Stimulated activated CD4-positive, alpha-beta T cell treated with anti-CD3 and anti-CD28 coated beads, Interleukin-1b, Interleukin-23, amount 100 ng/mL, for 1 hour (primary cell): ENCODE measurements at places on chromosomes 7 and 10.

DNA sequence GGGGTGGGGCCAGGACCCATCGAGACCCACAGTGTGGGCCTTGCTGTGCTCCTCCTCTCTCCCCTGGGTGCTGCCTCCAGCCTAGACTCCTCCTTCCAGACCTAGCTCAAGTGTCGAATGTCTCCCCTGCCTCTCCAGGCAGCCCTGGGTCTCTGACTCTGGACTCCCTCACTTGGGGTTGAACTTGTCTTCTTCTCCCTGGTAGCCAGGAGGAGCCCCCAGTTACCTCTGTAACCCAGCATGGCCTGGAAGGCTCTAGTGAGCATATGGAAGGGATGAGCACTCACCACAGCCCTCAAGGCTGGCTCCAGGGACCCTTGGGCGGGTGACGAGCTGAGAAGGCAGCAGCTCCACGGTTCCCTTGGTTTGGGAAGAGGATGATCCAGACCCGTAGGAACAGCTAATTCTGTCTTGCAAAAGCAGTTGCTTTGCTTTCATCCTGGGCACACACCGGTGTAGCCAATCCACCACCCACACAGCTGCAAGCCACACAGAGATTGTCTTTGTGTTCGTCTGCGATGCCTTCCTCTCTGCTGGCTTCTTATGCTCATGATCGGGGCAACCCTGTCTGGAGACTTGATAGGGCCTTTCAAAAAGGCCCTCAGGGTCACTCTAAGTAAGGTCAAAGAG, 52.3 kb upstream of the ANTXRL start:
- DNase-seq, result no peak

DNA sequence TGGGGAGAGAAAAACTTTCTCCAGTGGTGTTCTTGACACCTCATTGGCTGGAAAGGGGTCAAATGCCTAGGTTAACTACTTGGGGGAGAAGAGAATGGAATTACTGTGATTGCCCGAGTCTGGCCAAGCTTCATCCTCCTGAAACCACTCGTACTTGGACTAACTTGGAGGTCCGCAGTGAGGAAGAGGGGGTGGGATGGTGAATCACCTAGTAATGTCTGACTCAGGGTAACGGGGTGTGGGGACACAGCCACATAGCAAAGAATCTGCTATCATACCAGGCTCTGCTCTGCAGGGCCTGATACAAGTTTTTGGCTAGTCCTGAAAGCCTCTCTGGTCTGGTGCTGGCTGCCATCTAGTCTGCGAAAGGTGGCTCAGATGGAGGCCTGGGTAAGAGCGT, 190.9 kb downstream of the RPS24 start:
- DNase-seq, result no peak

GRCh38 chr7:43584195-43584586, 1.3 kb downstream of the STK17A start:
- no peak for DNase-seq

DNA sequence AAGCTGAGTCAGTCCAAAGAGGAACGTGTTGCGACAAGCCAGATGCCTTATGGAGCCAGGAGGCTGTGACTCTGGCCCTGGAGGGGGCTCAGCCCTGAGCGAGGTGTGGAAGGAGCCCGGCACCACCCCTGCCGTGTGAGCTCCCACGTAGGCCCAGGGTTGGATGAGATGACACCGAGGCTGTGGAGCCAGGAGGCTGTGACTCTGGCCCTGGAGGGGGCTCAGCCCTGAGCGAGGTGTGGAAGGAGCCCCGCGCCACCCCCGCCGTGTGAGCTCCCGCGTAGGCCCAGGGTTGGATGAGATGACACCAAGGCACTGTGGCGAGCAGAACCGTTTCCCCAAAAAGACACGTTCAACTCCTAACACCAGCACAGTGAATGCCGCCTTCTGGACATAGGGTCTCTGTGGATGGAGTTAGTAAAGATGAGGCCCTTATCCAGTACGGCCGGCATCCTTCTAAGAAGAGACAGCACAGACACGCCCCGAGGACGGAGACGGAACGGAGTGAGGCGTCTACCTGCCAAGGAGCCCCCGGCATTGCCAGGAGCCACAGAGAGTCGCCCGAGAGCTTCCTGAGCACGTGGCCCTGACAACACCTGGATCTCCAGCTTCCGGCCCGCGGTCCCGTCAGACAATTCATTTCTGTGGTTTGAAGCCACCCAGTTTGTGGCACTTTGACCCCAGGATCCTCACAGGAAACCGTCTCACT, 472.5 kb downstream of the DNAJB6 start:
- no peak for DNase-seq

DNA sequence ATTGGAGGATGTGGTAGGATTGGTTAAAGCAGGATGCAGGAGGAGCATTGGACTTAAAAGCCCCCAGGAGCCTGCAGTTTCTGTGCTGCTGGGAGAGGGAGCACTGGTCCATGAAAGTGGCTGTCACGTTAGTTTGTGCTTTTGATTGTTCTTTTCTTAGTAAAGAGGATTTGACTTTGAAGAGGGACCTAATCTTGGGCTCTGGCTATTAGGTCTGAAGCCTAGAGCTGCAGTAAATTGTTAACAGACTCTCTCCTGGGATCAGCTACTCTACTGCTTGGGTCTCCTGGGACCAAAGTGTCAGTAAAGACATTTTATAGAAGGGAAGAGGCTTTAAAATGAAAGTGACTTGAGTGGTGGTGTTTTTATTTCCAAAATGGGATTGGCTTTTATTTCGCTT, 3.7 kb downstream of the ZFYVE27 start:
- no peak for DNase-seq

DNA sequence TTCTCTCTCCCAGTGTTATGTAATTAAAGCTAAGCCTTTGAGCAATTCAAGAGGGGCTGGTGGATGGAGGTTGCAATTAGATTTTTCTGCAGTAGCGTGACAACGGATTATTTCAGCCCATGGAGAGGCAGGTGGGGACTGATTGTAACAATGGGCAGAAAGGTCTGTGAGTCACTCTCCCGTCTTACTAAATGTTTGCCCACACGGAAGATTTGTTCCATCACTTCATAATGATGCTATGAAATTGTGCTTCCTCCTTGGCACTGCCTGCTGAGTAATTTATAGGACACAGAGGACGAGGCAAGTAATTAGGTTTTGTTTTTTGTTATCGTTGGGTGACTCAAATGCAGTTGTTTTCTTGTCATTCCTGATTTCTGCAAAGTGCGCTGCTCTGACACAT, 594.5 kb upstream of the DPP6 start:
- no peak for DNase-seq

DNA sequence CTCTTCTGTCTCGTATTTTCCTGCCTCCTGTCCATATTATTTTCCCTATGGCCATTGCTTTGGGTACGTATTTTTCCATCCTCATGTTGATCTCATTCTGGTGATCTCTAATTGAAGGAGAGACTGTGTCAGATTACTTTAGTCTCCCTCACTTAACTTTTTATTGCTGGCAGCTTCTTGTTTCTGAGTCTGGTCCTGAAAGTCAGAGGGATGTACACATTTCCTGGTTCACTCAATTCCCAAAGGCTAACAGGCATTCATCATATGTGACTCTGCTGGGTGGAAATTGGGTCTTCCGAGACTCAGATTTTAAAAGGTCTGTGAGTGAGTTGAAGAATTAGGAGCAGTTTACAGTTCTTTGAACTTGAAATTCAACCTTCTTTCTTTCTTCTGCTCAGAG, 10.9 kb downstream of the UMAD1 start:
- DNase-seq, result no peak

DNA sequence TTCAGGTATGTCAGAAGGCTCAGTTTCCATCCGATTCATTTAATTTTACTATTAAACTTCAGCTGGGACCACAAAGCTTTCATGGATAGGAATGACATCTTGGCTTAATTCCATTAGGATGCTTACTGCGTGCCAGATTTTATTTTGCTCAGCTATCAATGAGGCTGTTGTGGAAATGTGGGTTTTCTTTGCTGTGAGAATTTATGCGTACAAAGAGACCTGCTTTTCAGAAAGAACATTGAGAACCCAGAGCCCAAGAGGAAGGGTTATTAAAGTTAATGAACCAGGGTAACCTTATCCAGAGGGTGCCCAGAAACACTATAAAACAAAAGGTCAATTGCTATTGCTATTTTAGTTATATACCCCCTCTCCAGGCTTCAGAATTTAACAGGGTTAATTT, 98.3 kb downstream of the MKLN1 start:
- DNase-seq, result no peak

DNA sequence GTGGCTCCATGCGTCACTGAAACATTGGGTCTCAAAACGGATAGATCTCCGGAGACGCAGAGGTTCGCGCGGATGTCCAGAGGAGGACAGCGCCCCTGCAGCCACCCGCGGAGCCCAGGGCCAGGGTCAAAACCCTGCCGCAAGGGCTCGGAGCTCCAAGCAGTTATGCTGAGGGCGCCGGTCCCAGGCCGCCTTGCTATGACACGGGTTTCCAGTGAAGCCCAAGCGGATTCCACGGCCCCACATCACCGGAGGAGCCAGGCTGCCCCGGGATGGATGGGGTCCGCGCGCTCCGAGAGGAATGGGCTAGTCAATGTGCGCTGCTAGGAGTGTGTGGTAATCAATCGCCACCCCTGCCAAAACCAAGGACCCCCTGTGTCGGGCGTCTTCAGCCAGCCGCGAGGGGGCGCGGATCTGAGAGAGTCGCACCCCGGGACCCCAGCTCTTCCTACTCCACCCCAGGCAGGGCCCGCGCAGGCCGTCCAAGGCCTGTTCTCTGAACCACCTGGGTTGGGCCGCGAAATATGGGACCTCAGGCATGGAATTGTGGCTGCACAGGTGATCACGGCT, 5.6 kb upstream of the EMX2 start:
- no peak for DNase-seq

DNA sequence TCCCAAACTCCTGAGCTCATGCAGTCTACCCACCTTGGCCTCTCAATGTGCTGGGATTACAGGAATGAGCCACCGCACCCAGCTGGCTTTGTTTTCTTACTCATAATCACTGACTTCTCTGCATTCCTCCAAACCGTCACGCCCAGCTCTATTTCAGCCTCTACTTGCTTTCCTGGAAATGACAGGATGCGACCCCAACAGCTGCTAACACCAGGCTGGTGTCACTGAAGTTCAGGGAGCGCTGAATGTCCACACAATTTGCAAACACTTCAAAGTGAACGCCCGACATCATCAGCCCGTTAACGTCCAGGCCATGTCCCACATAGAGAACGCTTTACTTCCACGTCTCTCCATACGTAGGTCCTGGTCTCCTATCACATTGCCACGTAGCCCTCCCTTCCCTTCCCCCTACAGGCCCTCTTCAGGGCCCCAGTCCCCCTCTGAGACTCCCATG, 12.8 kb upstream of the PROSER2 start:
- DNase-seq, result no peak

GRCh38 chr10:133275684-133276092, 980 bp downstream of the ADAM8 start:
- no peak for DNase-seq

DNA sequence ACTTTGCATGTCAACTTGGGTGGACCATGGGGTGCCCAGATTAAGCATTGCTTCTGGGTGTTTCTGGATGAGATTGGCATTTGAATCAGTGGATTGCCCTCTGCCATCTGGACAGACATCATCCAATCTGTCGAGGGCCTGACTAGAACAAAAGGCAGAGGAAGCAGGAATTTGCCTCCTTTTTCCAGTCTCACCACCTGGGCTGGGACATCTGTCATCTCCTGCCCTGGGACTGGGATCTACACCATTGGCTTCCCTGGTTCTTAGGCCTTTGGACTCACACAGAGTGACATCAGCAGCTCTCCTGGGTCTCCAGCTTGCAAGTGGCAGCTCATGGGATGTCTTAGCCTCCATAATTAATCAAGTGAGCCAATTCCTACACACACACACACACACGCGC, 10.3 kb downstream of the SLC13A4 start:
- no peak for DNase-seq

GRCh38 chr7:106057962-106058927, 53.9 kb downstream of the SYPL1 start:
- no peak for DNase-seq

GRCh38 chr10:104612571-104613205, 28.4 kb upstream of the SORCS3 start:
- DNase-seq, result no peak

DNA sequence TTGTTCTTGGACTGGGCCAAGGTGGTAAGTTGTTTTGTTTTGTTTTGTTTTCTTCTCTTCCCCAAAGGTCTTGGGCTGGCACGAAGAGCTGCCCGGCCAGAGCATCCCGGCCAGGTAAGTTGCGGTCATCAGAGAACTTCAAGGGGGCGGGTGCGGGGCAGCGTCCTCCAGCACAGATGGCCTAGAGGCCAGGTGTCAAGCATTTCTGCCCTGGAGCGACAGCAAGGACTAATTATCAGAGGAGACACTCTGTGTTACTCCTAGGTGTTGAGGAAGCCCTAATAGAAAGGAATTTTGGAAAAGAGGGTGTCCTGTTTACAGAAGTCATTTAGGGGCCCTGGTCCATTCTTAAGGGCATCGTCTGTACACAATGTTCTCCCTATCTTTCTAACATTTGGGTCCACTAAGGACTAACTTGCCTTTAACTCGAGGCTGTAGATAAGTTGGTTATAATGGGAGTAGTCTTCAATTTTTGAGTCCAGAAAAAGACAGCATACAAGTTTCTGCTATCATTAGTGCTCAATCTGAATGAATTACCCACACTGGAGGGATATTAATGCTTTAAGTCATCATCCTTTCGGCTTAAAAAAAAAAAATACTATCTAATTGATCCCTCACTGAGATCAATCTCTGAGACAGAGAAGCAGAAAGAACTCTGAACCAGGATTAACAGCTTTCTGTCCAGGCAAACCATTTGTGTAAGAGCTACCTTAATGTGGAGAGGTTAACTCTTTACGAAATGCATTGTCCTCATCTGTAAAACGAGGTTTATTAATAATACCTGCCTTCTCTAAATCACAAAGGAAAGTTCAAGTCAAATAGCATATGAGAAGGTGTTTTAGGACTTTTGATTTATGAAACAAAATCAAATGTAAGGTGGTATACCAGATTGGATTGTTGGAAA, 1.5 kb downstream of the ITGB8 start:
- DNase-seq, result no peak

GRCh38 chr7:110399421-110399820, 691.5 kb upstream of the LRRN3 start:
- no peak for DNase-seq

DNA sequence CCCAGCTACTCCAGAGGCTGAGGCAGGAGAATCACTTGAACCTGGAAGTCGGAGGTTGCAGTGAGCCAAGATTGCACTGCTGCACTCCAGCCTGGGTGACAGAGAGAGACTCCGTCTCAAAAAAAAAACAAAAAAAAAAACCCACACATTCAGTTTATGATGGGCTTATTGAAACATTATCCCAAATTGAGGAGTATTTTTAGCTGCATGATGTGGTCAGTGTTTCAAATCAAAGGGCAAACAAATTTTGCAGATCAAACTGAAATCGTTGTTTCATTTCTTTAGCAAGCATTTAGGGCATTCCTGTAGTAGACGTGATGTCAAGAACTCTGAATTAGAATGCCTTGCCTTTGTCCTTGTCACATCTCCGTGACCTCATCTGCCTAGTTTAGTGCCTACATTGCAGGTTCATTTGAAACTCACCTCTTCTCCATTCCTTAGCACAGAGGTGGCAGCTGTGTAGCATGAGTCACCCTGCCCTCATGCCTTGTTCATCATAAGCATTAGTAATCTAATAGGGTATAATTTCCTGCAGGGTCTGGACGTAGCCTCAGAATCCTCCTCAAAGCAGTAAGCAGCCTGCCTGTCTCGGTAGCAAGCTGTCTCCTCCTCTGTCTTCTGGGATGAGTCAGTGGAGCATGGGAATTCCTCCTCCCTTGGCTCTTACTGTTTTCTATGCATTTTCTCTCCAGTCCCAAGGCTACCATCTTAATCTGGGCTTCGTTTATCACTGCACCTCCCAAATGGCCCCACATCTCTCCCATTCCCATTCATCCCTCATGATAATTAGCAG, 73.8 kb downstream of the CUL1 start:
- DNase-seq, result no peak
